ENCODE measurements at places on chromosomes 5 and 9.

DNA sequence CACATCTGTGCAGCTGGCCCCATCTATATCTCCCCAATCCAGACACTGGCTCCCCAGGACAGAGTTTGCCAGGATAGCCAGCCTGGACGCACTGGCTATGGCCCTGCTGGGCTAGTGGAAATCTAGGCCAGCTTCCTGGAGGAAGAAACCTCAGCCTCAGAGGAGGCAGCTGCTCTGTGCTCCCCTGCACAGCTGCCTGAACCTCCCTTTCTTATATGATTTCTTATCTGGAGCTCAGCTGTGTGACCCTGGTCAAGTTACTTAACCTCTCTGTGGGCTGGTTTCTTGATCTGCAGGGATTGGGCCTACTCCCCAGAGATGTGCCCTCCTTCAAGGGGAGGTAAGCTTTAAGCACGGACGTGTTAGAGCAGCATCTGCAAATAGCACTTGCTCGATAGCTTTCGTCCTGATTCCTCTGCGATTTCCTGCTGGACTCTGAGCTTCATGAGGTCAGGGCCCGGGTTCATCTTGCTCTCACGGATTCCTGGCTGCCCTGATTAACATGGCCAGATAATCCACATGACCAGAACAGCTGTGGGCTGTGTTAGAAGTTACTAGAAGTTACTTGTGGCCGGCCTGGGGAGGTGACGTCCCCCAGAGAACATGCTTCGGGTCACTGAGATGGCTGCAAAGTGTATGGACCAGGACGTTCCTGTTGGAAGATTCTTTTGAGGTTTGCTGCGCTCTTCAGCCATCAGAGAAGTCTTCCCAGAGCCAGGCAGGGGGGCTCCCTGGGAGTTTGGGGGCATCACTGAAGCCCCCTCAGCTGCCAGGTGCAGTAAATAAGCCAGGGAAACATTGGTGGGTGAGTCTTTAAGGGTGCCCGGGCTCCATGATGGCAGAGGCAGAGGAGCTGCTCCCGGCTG lies 14.5 kb downstream of the C9orf50 start:
- DNase-seq = no peak

- no peak for DNase-seq
Measured at GRCh38 chr5:178462076-178462475, 128.1 kb downstream of the COL23A1 start.

DNA sequence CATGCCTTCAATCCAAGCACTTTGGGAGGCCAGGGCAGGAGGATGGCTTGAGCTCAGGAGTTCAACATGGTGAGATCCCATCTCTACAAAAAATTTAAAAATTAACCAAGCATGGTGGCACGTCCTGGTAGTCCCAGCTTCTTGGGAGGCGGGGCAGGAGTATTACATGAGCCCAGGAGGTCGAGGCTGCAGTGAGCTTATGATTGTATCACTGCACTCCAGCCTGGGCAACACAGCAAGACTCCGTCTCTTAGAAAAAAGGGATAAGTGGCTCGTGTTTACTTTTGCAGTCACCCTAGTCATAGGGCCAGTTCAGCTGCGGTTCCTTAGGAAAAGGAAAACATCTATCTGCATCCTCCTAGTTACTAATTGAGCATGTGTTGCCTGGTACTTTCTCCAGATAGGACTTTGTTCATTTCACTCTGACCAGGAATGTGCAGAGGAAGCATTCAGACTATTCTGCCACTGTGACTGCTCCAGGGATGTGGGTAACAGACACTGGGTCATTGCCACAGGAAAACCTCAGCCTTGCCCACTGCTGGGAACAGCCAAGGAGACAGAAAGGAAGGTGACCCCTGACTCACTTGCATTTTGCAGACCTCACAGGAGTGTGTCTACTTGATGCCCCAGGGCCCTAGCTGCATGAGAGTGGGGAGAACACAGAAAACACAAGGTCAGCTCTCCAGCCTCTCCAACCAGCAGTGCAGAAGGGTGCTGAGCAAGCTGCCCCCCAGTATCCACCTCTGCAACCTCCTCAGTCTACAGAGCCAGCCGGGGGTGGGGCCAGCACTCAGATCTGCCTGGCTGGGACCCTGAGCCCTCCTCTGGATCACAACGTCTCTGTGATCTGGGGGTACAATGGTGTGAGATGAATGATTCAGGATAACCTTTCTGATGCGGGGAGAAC lies 33.9 kb upstream of the ALDH1B1 start:
- no peak for DNase-seq

- DNase-seq = no peak
Measured at GRCh38 chr9:14578030-14578429, 115.2 kb downstream of the ZDHHC21 start.

GRCh38 chr5:316210-317085 lies 5.1 kb upstream of the AHRR start:
- DNase-seq = no peak

GRCh38 chr5:173515526-173515925 lies 100.9 kb downstream of the BOD1 start:
- DNase-seq = peak; percentile 75

DNA sequence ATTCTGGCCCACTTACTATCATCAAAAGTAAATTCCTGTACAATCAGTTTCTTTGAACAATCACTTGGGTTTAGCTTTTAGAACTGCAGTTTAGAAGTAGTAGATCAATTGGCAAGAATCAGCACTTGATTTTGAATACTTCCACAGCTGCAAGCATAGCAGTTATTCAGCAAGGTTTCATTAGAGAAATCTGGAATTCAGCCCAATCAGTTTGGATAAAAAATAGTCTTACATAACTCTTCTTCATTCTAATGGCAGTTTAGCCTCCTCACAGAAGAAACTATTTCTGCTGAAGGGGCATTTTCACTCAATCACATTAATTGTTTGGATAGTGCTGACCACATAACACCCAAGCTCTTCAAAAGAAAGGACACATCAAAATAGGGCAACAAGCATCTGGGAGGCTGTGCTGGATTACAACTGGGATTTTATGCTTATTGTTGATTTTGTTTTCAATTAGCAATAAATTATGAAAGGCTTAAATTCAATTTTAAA lies 336.2 kb upstream of the PDE4D start:
- no peak for DNase-seq

DNA sequence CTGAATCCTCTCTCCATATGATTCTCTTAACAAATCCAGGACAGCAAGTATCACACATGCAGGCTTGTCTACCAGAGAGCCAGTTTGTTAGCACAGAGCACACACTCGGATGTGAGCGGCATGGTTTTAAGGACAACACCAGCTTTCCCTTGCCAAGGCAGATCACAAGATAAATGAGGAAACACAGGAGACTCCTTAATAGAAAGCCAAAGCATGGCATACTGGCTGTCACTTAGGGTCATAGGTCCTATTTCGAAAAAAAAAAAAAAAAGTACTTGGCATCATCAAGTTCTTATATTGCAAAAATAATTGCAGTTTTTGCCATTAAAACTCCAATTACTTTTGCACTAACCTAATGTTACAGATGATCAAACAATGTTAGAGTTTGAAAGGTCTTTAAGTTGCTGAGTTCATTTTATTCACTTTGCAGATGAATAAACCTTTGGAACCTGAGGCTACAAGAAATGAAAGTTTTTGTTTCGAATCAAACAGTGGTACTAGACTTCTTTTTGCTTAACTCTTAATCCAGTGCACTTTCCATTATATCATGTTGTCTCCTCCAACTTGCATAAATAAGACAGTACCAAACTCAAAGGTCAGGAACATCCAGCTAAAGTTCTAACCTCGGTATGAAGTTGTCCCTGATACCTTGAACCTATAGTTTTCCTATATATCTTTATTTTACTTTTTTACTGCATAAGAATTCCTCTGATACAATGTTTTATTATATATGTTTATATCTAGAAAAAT lies 138.5 kb downstream of the MPDZ start:
- no peak for DNase-seq

DNA sequence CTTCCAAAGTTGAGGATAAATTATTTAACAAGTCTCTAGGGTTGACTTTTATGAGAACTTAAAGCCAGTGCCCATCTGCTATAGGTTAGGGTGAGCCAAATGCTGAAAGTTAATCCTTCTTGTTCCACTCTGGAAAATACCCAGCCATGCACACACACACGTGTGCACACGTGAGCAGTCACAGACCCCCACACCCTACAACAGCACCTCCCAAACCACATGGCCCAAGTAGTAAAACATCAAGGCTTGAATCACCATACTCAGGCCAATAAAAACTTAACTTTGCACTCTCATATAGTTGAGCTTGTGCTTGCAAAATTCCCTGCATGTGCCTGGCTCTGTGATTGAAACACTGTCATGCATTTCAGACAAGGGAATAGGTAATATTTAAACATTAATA lies 467.6 kb downstream of the ARHGEF28 start:
- DNase-seq = no peak

- DNase-seq = no peak
Measured at GRCh38 chr5:10352430-10353240, 860 bp upstream of the MARCHF6 start.

- no peak for DNase-seq
Measured at GRCh38 chr9:70603020-70603411, 188.6 kb upstream of the KLF9 start.

- DNase-seq = no peak
Measured at GRCh38 chr5:142796492-142797109, 26.4 kb downstream of the ARHGAP26 start.

DNA sequence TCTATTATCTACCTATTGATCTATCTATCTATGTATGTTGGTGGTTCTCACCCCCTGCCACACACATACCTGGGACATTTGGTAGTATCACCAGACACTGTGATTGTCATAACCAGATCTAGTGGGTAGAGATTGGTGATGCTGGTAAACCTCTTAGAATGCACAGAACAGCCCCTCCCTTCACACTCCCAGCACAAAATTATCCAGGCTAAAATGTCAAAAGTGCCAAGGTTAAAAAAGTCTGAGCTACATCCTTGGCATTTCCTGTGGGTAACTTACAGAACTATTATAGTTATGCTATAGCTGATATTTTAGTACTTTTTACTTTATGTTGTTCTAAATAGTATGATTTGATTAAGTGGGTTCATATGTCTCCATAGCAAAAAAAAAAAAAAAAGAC lies 151.0 kb downstream of the FER start:
- DNase-seq = no peak

DNA sequence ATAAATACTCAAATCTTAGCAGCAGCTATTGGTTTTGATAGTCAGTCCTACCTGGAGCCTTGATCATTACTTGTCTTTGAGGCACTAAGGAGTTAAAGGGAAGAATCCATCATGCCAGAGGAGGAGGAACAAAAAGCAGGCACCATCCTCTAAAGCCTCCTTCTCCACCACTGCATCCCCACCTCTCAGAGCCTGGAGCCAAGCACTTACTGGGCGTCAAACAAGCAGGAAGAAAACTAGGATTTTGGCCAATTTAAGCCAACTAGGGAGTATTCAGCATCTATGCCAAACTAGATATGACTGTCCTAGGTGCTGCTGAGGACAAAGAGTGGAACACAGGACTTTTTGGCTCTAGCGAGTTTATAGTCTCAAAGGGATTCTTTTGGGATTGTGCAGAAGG lies 152.5 kb downstream of the PPP2R2B start:
- no peak for DNase-seq

DNA sequence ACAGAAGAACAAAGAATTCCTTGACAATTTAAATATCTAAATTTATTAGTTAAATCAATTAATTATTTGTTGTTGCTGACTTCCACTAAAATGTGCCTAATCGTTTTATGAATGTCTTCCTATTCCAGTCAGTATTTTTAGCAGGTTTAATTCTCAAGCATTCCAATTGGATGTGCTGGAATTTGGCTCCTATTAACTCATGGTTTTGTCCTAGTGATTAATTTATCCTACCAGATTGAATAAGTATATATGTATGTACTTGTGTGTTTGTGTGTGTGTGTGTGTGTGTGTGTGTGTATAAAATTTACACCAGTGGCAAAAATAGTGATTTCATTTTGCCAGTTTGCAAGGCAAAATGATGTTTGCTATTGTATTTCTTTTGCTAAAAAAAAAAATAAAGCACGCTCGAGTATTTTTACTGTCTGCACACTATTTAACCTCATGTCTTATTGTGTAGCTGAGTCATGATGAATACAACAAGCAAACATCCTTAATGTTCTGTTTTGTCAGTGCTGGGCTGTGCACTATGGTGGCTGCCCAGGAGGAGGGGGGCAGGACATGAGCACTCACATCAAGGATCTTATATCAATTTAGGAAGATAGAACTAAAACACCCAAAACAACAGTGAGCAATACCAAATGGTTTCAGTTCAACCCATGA lies 375.5 kb downstream of the PDE4D start:
- DNase-seq = no peak

- no peak for DNase-seq
Measured at GRCh38 chr5:135013947-135014570, 20.0 kb downstream of the PITX1 start.

- no peak for DNase-seq
Measured at GRCh38 chr9:121790841-121791240, 139.4 kb downstream of the DAB2IP start.

- no peak for DNase-seq
Measured at GRCh38 chr5:133256276-133256675, 204.5 kb downstream of the HSPA4 start.

DNA sequence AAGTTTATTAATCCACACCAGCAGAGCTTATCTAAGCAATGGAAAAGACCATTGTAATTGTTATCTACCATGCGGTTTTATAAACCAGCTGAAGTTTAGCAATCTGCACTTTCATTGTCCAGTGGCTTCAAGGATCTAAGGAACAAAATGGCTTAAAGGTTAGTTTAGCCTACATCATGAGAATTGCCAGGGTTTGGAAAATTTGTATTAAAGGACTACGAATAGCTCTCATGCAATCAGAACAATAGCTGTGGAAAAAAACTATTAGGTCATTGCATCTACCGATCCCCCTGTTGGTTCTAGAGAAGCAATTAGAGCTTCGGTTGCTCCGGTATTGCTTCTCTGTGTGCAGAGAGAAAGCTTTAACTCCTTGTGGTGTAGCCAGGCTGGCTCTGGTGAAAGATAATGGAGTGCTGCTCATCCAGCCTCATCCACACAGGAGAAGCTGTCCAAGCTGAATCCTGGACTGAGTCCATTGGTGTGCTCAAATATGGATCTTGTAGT lies 86.3 kb upstream of the SLC12A2 start:
- DNase-seq = no peak

- no peak for DNase-seq
Measured at GRCh38 chr5:139236479-139236878, 38.3 kb upstream of the SIL1 start.

DNA sequence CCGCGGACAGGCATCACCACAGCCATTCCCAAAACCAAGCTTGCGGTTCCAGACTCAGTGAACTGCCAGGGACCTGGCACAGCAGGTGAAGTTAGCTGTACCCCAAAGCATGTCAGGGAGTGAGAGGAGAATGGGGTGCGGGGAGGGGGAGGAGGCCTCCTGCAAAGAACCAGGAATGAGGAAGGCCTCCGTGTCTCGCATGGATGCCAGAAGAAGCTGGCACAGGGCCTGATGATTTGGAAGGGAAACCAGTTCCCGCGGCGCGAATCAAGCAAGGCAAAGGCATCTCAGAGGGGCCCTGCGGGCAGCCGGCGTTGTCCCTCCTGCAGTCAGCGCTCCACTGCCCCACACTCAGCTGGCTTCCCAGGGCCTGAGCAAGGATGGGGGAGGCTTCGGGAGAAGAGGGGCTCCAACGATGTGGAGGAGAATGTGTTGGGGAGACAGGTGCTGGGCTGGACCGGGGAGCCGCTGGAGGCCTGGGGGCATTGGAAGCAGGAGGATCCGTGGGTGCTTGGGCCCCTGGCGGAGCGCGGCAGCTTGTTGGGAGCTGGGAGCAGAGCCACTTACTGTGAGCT lies 14.6 kb downstream of the SLC9A3 start:
- DNase-seq = no peak

Measured in amniotic stem cell (primary cell).